ENCODE measurements at places on chromosomes 1 and 21. TPM values are rescaled to one million over a fixed set of nuclear protein-coding genes. Genes with fewer than 3 reads are reported as not detected.

OR2L13 gene
- total RNA-seq = not detected

KLF17 gene
- total RNA-seq = 0.05 TPM

CLCA4 gene
- not detected for total RNA-seq

ADAMTSL4 gene
- 2.7 TPM for total RNA-seq

OR14K1 gene
- not detected for total RNA-seq

MTHFR gene
- total RNA-seq = 22.3 TPM

S100A3 gene
- 1.4 TPM for total RNA-seq

RNU1-2 gene
- total RNA-seq = under 0.01 TPM

Measured in smooth muscle cell of the umbilical artery (primary cell).